Stimulated activated CD4-positive, alpha-beta T cell treated with anti-CD3 and anti-CD28 coated beads, Interleukin-1b, Interleukin-23, amount 100 ng/mL, for 1 hour (primary cell): ENCODE measurements at places on chromosomes 3 and 15.

GRCh38 chr15:62848632-62849050 lies 193.9 kb upstream of the TPM1 start:
- DNase-seq = no peak

DNA sequence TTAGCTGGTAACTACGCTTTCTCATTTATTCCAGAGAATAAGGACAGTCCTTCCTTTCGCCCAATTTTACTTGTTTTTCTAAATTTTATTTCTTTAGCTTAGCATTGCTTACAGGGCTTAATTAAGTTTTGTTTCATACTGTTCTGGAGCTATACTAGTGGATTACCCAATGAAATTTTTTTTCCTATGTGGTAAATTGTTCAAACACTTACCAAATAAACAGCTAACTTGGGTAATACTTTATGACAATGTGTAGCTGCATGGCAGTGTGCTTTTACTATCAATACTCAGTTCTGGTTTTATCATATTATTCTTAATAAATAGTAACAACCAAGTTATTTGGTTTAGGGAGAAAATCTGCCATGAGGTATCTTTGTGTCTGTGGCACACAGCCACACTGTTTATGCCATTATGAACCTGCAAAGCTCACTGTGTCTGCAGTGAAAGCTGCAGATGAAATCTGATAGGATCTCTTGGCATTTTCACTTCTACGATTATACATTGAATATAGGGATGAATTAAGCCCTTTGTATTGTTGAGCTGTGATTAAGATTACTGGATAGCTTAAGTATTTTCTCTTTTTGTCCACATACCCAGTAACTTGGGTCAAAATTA lies 37.2 kb downstream of the UBE2E2 start:
- no peak for DNase-seq

DNA sequence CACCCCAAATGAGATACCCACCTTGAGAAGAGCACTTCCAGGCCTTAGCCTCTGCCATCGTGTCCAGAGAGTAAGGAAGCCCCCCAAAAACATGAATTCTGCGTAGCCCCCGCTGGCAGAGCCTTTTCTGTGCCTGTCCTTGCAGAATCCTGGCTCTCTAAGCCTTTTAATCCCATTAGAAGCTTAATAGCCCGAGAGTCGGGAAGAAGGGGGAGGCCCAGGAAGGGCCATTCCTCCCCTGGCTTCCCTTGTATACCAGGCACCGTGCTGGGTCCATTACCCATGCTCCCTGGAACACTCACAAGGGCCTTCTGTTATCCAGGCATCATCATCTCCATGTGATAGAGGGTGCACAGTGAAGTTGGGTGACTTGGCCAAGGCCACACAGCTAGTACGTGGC lies 7.1 kb downstream of the SPTBN5 start:
- no peak for DNase-seq

GRCh38 chr3:132253262-132253878 lies 63.8 kb upstream of the ACP3 start:
- no peak for DNase-seq

GRCh38 chr15:90037511-90037860 lies 36.4 kb downstream of the ZNF710 start:
- DNase-seq = no peak

DNA sequence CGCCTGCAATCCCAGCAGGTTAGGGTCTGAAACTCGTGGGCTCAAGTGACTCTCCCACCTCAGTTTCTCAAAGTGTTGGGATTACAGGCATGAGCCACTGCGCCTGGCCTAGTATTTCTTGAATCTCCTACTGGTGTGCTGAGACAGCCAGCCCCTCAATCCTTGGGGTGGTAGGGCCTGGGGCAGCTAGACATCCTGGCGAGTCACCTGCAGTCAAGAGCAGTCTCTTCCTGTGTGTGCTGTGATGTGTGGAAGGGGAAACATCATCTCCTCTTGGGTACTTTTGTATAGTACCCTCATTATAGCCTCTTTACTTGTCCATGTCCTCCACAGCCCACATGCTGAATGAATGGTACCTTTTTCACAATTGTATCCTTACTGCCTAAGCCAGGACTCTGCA lies 4.9 kb upstream of the HEXA start:
- DNase-seq = no peak

GRCh38 chr3:125143982-125144652 lies 68.4 kb downstream of the SLC12A8 start:
- no peak for DNase-seq

GRCh38 chr3:182303169-182303568 lies 490.1 kb upstream of the ATP11B start:
- DNase-seq = no peak

DNA sequence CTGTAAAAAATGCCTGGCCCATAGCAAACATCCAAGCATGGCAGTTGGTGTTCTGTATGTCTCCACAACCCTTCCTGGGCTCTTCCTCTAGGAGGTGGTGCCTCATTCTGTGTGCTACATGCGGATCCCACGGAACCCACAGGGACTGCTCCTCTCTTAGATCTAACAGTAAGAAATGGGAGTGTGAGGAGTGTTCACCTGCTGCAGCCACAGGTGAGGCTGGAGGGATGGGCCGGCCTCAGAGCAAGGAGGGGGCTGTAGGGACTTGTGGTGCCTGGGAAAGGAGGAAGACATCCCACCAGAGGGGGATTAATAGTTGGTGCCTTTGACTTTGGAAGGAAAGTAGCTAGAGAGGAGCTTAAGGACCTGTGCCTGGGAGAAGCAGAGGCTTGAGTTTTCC lies 22.2 kb downstream of the SEMA3G start:
- DNase-seq = no peak

GRCh38 chr3:68919000-68919399 lies 13.3 kb downstream of the TAFA4 start:
- no peak for DNase-seq
